Activated CD4-positive, alpha-beta T cell treated with anti-CD3 and anti-CD28 coated beads for 24 hours (primary cell): ENCODE measurements at places on chromosomes 3 and 15.

- no peak for DNase-seq
Observed at GRCh38 chr15:99554880-99555488, 10.8 kb upstream of the MEF2A start.

DNA sequence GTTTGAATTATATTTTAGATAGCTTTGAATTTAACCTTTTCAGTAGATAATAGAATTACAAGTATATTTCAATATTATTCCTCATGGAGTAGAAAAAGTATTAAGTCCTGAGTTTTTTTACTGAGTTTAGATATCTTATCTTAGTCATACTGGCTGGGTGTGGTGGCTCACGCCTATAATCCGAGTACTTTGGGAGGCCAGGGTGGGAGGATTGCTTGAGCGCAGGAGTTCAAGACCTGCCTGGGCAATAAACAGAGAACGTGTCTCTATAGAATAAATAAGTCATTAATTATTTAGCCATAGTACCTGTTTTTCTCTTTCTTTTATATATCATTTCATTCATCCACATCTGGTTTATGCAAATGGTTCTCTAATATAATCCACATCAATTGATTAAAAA, 9.9 kb downstream of the RAP2B start:
- DNase-seq = no peak

DNA sequence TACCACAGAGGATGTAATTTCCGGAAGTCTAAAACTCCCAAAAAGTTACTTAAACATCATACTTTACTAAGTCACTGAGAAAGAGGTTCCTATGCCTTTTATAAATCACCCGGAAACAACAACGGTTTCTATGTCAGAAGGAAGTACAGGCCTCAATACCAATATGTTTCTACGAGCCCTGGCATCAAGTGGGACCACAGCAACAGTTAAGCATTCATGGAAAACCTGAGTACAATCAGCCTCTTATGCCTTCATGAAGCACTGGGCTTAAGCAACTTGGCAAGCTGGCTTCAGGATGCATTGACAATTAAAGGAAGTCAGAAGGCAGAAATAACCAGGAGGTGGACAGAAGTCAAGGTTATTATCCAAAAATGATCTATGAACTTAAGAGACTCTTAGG, 19.1 kb upstream of the B3GNT5 start:
- no peak for DNase-seq

DNA sequence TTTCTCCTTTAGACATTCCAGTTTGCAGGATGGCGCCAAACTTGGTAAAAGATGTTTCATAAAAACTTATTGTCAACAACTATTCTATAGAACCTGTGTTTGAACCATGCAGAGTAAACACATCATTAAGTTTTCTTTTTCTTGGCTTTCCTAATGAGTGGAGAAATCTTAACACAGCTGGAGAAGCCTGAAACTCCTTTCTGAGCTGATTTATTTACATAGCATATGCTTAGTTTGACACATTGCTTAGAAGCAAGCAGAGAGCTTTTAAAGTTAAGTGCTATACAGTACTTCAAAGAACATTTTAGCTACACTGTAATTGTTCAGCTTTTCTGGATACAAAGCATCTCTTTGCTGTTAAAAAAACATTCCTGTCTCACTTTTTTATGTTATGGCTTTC, 61.0 kb upstream of the PAQR5 start:
- DNase-seq = no peak

GRCh38 chr3:179943117-179943880, 93.4 kb downstream of the PEX5L start:
- DNase-seq = no peak

DNA sequence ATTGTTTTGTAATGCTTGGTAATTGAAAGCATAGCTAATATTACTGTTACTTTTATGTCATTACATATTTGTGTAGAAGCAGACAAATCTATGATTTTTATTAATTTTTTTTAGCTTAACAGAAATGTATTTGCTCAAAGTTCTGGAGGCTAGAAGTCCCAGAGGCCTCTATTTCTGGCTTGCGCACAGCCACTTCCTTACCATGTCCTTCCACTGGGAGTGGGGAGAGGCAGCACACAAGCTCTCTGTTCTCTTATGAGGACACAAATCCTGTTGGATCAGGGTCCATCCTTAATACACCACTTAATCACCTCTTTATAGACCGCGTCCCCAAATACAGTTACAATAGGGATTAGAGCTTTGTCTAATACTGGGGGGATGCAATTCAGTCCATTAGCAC, 1061.4 kb downstream of the OTOL1 start:
- DNase-seq = no peak

GRCh38 chr3:139757448-139758030, 79.8 kb upstream of the NMNAT3 start:
- DNase-seq = no peak

GRCh38 chr3:127053979-127054378, 71.1 kb downstream of the PLXNA1 start:
- DNase-seq = no peak

DNA sequence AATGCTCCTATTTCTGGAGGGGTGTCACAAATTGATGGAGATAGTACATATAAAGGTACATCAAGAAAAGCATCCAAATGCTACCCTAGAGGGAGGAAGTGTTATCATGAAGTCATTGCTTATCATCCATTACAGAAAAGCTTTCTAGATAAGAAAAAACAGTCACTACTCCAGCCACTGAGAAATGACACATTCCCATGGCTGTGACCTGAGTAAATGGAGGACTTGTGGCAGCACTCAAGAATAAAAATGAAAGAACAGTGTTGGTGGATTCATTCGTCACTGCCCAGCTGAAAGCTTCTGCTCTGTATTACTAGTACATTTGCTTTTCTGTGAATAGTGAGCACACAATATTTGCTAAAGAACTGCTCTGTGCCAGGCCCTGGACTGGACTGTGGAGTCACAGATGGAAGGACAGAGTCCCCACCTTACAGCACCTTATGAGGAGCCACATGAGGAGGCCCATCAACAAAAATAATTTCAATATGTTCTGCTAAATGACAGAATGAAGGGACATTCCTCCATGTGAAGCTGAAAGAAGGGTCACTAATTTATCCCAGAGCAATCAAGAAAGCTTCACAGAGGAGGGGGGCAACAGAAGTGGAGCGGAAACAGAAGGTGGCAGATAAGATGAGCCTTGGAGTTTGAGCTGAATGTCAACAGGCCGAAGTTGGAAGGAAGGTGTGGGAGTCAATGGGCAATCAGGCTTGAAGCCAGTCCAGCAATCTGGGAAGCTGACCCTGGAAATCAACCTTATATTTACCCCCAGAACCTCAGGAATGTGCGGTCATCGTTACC, 343.5 kb upstream of the TRIM42 start:
- DNase-seq = no peak

DNA sequence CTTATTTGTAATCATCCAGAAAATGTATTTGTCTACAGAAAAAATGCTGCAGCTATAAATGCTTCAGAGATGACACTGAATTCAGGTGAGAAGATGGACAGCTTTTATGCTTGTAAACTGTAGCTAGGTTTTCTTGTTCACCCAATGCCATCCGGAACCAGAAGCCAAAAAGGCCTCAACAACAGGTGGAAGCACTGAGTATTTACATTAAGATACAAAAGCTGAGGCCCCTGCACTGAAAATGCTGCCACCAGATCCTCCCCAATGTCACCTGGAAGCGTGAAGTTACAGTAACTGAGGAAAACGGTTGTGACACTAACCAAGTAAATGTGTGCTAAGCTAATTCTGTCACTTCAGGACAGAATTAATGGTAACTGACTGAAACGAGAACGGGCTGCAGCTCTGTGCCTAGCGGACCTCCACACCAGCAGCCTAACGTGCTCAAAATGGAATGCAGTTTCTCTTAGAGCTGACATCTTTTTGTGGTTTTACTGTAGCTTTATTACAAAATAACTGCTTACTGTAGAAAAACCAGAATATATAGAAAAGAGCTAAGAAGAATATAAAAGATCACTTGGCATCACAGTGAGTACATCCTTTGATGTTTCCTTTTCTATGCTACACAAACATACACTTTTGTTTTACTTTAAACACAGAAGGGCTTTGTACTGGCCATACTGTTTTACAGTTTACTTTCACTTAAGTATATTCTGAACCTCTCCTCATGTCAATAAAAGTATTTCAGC, 7.6 kb downstream of the CHSY1 start:
- DNase-seq = no peak

DNA sequence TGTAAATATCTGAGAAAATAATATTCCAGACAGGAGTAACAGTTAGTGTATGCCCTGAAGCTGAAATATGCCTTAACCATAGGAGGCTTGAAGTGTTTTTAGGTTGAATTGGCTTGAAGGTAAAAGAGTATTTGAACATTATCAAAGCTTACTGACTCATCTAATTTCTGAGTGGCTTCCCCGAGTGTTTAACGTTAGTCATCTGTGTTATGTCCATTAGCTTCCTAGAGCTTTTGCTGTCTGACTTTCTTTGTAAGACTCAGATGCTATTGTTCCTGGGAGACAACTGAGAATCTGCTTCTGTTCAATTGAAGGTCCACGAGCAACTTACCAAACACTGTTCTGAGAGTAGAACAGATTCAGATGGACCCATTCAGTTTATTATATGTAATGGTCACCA, 656.8 kb upstream of the NECTIN3 start:
- no peak for DNase-seq
